Immature natural killer cell (primary cell): ENCODE measurements at places on chromosomes 11 and 22.

DNA sequence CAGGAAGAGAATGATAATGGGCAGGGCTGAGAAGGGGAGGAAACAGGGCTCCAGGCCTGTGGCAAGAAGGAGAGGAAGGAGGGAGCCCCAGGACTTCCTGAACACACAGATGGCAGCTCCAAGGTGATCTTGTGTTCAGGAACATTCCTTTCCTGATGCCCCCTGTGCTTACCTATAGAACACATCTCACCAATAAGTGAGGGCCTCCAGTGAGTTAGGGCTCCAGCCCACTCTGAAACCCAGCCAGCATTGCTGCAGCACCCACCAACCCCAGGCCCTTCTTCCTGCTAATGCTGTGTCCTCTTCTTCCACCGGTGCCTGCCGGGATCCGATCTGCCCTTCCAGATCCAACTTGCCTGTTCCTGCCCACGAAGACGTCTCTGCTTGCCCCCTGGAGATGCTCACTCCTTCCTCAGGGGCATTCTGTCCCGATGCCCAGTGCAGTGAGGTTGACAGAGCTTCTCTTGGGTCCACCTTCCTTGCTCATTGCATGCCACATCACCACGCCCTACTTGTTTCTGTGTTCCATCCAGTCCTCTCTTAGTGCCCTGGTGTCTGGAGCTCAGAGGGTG, 17.4 kb downstream of the ANKK1 start:
- H3K4me1 ChIP-seq: no peaks in the 10 kb centered on the region
- H3K27me3 ChIP-seq: no peaks in the 10 kb centered on the region
- no peak overlapping the region for H3K4me3 ChIP-seq
- DNase-seq: no peak

DNA sequence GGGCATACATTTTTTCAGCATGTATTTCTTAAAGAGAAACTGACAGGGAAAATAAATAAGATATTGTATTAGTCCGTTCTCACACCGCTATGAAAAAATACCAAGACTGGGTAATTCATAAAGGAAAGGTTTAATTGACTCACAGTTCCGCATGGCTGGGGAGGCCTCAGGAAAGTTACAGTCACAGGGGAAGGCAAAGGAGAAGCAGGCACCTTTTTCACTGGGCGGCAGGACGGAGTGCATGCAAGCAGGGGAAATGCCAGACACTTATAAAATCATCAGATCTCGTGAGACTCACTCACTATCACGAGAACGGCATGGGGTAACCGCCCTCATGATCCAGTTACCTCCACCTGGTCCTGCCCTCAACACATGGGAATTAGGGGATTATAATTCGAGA, 44.2 kb downstream of the PPFIA1 start:
- H3K4me1 ChIP-seq: peaks cover 26% of the 10 kb centered on the region
- H3K27ac ChIP-seq: no peak overlapping the region
- H3K36me3 ChIP-seq: peaks cover 3% of the 10 kb centered on the region
- no peak overlapping the region for H3K4me3 ChIP-seq
- H3K27me3 ChIP-seq: no peaks in the 10 kb centered on the region
- no peak for DNase-seq

GRCh38 chr11:110085255-110085838, 7.8 kb upstream of the ZC3H12C start:
- no peak overlapping the region for H3K4me3 ChIP-seq
- no peaks in the 10 kb centered on the region for H3K36me3 ChIP-seq
- no peak for DNase-seq
- H3K27me3 ChIP-seq: no peaks in the 10 kb centered on the region

- H3K4me1 ChIP-seq: no peaks in the 10 kb centered on the region
- H3K27ac ChIP-seq: no peak overlapping the region
- peaks cover 7% of the 10 kb centered on the region for H3K27me3 ChIP-seq
- no peak for DNase-seq
- H3K36me3 ChIP-seq: no peaks in the 10 kb centered on the region
- H3K4me3 ChIP-seq: no peak overlapping the region
Observed at GRCh38 chr11:14022251-14022650, 59.7 kb downstream of the SPON1 start.

GRCh38 chr22:23289851-23290724, 109.8 kb downstream of the BCR start:
- peaks cover 11% of the 10 kb centered on the region for H3K27me3 ChIP-seq
- H3K4me1 ChIP-seq: no peaks in the 10 kb centered on the region
- H3K27ac ChIP-seq: no peak overlapping the region
- peaks cover 11% of the 10 kb centered on the region for H3K36me3 ChIP-seq
- no peak overlapping the region for H3K4me3 ChIP-seq

- H3K4me1 ChIP-seq: no peaks in the 10 kb centered on the region
- H3K27me3 ChIP-seq: peaks cover 4% of the 10 kb centered on the region
- no peak overlapping the region for H3K27ac ChIP-seq
- no peak for DNase-seq
- no peaks in the 10 kb centered on the region for H3K36me3 ChIP-seq
Observed at GRCh38 chr11:73168925-73169579, 26.9 kb upstream of the FCHSD2 start.

- DNase-seq: no peak
- no peak overlapping the region for H3K27ac ChIP-seq
- no peak overlapping the region for H3K4me3 ChIP-seq
- no peaks in the 10 kb centered on the region for H3K4me1 ChIP-seq
- no peaks in the 10 kb centered on the region for H3K36me3 ChIP-seq
Observed at GRCh38 chr11:19803506-19803998, 90.9 kb downstream of the NAV2 start.

- no peaks in the 10 kb centered on the region for H3K36me3 ChIP-seq
- H3K27me3 ChIP-seq: peaks cover 2% of the 10 kb centered on the region
- no peaks in the 10 kb centered on the region for H3K4me1 ChIP-seq
- H3K4me3 ChIP-seq: no peak overlapping the region
- no peak overlapping the region for H3K27ac ChIP-seq
- DNase-seq: no peak
Observed at GRCh38 chr11:74504100-74504691, 10.7 kb upstream of the LIPT2 start.

GRCh38 chr11:9739123-9739900, 75.4 kb downstream of the SWAP70 start:
- H3K27me3 ChIP-seq: no peaks in the 10 kb centered on the region
- no peak overlapping the region for H3K4me3 ChIP-seq
- H3K4me1 ChIP-seq: peaks cover 4% of the 10 kb centered on the region

DNA sequence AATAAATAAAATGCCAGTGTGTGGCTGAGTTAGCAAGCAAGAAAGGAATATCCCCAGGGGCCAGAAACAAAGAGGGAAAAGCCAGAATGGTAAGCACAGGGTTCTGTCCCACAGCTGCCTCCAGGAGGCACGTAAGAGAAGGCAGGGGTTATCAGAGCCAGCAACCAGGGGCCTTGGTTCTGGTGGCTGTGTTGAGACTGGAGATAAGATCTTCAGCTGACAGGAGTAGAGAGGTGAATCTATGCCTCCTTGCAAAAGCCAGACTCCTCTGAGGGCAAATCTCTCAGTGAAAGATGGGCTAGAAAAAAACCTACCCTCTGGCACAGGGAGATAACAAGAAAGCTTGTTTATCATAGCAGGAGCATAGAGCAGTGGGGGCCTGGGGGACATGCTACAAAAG, 29.8 kb upstream of the NFAM1 start:
- no peaks in the 10 kb centered on the region for H3K36me3 ChIP-seq
- H3K27ac ChIP-seq: no peak overlapping the region
- H3K4me3 ChIP-seq: no peak overlapping the region
- no peaks in the 10 kb centered on the region for H3K4me1 ChIP-seq

GRCh38 chr11:57430952-57431351, 4.0 kb upstream of the SLC43A3 start:
- H3K27me3 ChIP-seq: no peaks in the 10 kb centered on the region
- H3K4me1 ChIP-seq: peaks cover 25% of the 10 kb centered on the region
- no peak for DNase-seq
- H3K27ac ChIP-seq: no peak overlapping the region

GRCh38 chr11:65871811-65872548, 620 bp downstream of the EFEMP2 start:
- peak overlapping the region; percentile 42 for H3K4me3 ChIP-seq
- H3K27me3 ChIP-seq: no peaks in the 10 kb centered on the region
- peaks cover 17% of the 10 kb centered on the region for H3K4me1 ChIP-seq
- peak overlapping the region; percentile 20 for H3K27ac ChIP-seq
- DNase-seq: no peak

GRCh38 chr11:11381471-11382105, 28.5 kb upstream of the CSNK2A3 start:
- H3K36me3 ChIP-seq: no peaks in the 10 kb centered on the region
- peaks cover 3% of the 10 kb centered on the region for H3K27me3 ChIP-seq
- DNase-seq: no peak
- no peak overlapping the region for H3K27ac ChIP-seq

DNA sequence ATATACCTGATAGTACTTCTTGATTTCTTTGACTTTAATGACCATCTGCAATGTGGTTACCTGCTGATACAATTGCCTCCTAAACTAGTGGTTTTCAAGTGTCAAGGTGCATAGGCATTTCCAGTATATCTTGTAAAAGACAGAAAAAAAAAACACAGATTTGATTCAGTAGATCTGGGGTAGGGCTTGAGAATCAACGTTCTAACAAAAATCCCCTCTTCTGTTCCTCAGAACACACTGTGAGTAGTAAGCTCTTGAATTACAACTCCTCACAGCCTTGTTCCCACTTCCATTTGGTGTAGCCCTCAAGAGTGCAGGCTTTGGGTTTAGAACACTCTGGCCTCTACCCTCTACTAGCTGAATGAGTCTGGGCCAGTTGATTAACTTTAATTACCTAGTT, 78.0 kb upstream of the CTSC start:
- no peaks in the 10 kb centered on the region for H3K27me3 ChIP-seq
- peaks cover 97% of the 10 kb centered on the region for H3K4me1 ChIP-seq
- DNase-seq: no peak
- H3K4me3 ChIP-seq: peak overlapping the region; percentile 81
- peaks cover 3% of the 10 kb centered on the region for H3K36me3 ChIP-seq

- DNase-seq: peak; percentile 78
- H3K4me3 ChIP-seq: peak overlapping the region; percentile 13
- H3K36me3 ChIP-seq: no peaks in the 10 kb centered on the region
Observed at GRCh38 chr11:118659314-118659952, 20.0 kb downstream of the TREH start.

DNA sequence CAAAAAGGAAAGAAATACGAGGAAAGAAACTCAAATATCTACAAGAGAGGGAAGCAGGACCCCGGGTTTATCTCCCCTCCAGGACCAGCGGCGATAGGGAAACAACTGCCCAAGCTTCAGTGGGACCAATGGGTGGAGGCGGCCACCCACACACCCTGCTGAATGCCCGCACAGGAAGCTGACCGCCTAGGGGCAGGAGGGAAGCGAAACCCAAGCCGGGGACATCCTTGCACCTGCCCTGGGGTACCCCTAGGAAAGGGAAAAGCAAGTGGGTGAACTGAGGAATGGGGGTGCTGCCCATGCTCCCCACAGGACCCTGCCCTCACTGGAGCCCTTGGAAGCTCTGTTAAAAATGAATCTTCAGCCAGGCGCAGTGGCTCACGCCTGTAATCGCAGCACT, 27.6 kb upstream of the HMOX1 start:
- H3K27me3 ChIP-seq: peaks cover 4% of the 10 kb centered on the region
- peaks cover 25% of the 10 kb centered on the region for H3K4me1 ChIP-seq
- DNase-seq: no peak
- H3K36me3 ChIP-seq: no peaks in the 10 kb centered on the region
- H3K4me3 ChIP-seq: no peak overlapping the region
- H3K27ac ChIP-seq: no peak overlapping the region

- no peak for DNase-seq
- H3K27ac ChIP-seq: no peak overlapping the region
- H3K36me3 ChIP-seq: no peaks in the 10 kb centered on the region
- no peaks in the 10 kb centered on the region for H3K4me1 ChIP-seq
Observed at GRCh38 chr11:69808667-69809086, 10.5 kb downstream of the FGF3 start.

GRCh38 chr22:47724030-47724429, 961.6 kb downstream of the TBC1D22A start:
- peaks cover 12% of the 10 kb centered on the region for H3K27me3 ChIP-seq

DNA sequence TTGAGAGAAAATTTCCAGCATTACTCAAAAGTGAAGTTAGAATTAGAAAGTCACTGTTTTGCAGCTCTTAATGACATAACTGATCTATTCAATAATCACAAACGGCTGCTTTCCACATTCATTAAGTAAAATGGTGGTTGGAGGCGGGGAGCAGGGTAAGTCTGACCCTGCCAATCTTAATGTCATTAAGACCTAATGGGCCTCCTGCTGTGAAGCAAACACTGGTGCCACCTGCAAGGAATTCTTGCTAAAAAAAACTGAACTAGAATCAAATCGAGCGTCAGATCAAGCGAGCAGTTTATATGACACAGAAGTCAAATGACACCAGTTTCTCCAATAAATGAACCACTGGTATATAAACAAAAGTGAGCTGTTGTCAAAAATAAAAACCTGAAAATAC, 351.5 kb downstream of the BRD1 start:
- H3K27ac ChIP-seq: no peak overlapping the region
- no peak for DNase-seq
- H3K4me3 ChIP-seq: no peak overlapping the region
- H3K36me3 ChIP-seq: peaks cover 5% of the 10 kb centered on the region

DNA sequence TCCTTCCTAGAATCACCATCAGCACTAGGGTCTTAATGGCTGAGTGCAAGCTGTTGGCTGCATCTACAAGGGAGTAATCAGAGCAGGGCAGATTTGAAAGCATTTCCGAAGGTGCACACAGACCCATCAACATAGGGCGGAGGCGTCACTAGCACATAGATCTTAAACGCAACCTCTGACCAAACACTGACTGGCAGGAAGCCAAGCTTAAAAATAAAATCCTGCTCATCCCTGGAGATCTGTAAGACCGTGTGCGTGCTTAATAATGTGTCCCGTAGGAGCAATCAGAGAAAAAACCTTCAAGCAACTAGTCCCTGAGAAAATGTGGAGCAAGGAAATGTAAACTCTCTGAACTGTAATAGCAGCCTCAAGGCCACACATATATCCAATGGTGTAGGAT, 470.5 kb downstream of the ETS1 start:
- no peak for DNase-seq
- no peaks in the 10 kb centered on the region for H3K27me3 ChIP-seq
- H3K4me1 ChIP-seq: peaks cover 17% of the 10 kb centered on the region
- H3K36me3 ChIP-seq: no peaks in the 10 kb centered on the region
- peak overlapping the region; percentile 40 for H3K4me3 ChIP-seq
- H3K27ac ChIP-seq: no peak overlapping the region

GRCh38 chr11:29333993-29334775, 682.6 kb downstream of the KCNA4 start:
- H3K4me3 ChIP-seq: no peak overlapping the region
- no peak for DNase-seq
- H3K27me3 ChIP-seq: no peaks in the 10 kb centered on the region
- no peak overlapping the region for H3K27ac ChIP-seq
- no peaks in the 10 kb centered on the region for H3K4me1 ChIP-seq

GRCh38 chr11:130071211-130071712, 1.6 kb downstream of the APLP2 start:
- peak overlapping the region; percentile 92 for H3K27ac ChIP-seq
- H3K4me3 ChIP-seq: peak overlapping the region; percentile 98
- H3K36me3 ChIP-seq: no peaks in the 10 kb centered on the region
- peaks cover 13% of the 10 kb centered on the region for H3K27me3 ChIP-seq
